Activated B cell treated with CpG ODN at 0.5 μM for 24 hours (primary cell): ENCODE measurements at places on chromosomes 1 and 21. TPM values are rescaled to one million over a fixed set of nuclear protein-coding genes. Genes with fewer than 3 reads are reported as not detected.

PGLYRP4 gene
- not detected in 2 replicates for total RNA-seq

DNA sequence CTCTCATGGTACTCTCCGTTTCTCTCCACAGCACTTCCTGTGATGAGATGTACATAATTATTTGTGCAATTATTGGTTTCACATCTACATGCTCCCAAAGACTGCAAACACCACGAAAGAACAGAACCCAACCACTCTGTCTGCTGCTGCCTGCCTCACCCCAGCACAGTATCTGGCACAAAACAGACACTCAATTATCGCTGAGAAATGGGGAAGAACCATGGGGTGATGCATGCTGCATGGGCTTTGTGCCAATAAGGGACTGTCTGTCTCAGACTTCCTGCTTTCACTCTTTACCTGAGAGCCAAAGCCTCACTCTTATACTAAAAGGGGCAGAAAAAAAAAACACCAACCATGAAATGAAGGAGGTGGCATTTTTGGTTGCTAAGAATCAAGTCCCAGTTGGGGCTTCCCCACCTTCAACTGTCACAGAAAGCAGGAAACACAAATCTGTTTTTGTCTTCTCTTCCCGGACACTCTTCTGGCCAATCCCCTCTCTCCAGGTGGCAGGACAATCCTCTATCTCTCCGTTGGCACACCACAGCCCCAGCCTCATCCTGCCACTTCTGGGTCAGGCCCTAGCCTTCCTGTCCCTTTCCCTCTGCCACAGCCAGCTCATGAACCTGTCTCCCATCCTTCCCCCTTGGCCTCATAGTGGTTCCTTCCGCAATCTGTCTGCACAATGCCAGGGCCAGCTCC, 82.0 kb downstream of the TGFBR3 start:
- peak overlapping the region; percentile 13 for H3K4me3 ChIP-seq
- H3K4me1 ChIP-seq, result peaks cover 13% of the 10 kb centered on the region
- no peaks in the 10 kb centered on the region for H3K27me3 ChIP-seq
- DNase-seq, result no peak
- H3K36me3 ChIP-seq, result no peaks in the 10 kb centered on the region
- H3K27ac ChIP-seq, result peak overlapping the region; percentile 26

DNA sequence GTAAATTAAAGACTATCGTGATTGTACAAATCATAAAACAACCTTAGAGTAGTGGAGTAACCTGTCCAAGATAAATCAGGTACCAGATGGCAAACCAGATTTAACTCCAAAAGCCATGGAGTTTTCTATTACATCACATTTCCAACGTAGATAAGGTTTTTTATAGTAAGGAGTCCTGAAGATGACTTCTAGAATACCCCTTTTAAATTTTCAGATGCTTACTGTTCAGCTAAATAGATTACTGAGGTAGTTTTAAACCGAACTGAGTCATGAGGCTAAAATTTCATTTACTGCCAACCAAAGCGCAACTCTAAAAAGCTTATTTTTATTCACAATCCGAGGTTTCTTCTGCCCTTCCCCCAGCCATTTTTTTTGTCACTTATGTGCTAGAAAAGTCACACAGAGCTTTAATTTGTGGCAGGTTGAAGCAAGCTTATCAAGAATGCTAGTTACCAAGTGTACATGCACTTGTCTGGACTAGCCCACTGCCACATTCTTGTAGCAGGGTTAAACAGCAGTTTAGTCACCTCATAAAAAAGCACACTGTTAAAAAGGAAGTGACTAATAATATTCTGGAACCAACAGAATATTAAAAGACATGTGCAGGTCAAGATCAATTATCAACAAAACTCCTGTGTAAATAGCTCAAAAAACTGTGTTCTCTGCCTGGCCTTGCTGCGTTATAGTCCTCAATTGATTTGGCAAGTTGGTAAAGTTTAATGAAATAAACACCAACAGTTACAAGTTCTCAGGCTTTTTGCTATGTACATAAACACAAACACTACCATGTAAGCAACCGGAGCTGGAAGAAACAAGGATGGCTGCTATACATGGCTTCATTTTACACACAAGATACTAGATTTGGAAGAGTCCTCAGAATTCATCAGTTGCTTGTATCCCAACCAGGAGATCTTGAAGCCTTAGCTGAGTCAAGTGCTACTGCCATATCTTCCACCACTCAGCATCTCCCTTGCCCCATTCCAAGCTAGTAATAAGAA, 180.3 kb upstream of the DMRTA2 start:
- no peak overlapping the region for H3K27ac ChIP-seq
- no peak overlapping the region for H3K4me3 ChIP-seq
- H3K36me3 ChIP-seq, result peaks cover 8% of the 10 kb centered on the region
- H3K27me3 ChIP-seq, result no peaks in the 10 kb centered on the region
- no peaks in the 10 kb centered on the region for H3K4me1 ChIP-seq

GRCh38 chr1:209775678-209776077, 8.7 kb downstream of the C1orf74 start:
- DNase-seq, result no peak
- peaks cover 62% of the 10 kb centered on the region for H3K36me3 ChIP-seq
- no peaks in the 10 kb centered on the region for H3K4me1 ChIP-seq

CD164L2 gene
- 0.16 TPM in 1 of 2 replicates, not detected in the other for total RNA-seq

- H3K4me1 ChIP-seq, result peaks cover 5% of the 10 kb centered on the region
- H3K36me3 ChIP-seq, result no peaks in the 10 kb centered on the region
- H3K27ac ChIP-seq, result no peak overlapping the region
- H3K27me3 ChIP-seq, result peaks cover 4% of the 10 kb centered on the region
- DNase-seq, result no peak
- no peak overlapping the region for H3K4me3 ChIP-seq
These were observed 78.7 kb downstream of the RGL1 start for GRCh38 chr1:183883623-183884022.

- H3K27me3 ChIP-seq, result peaks cover 5% of the 10 kb centered on the region
- H3K27ac ChIP-seq, result no peak overlapping the region
- no peak for DNase-seq
- no peak overlapping the region for H3K4me3 ChIP-seq
- H3K4me1 ChIP-seq, result peaks cover 3% of the 10 kb centered on the region
These were observed 27.0 kb upstream of the REG4 start for GRCh38 chr1:119838236-119838635.

DNA sequence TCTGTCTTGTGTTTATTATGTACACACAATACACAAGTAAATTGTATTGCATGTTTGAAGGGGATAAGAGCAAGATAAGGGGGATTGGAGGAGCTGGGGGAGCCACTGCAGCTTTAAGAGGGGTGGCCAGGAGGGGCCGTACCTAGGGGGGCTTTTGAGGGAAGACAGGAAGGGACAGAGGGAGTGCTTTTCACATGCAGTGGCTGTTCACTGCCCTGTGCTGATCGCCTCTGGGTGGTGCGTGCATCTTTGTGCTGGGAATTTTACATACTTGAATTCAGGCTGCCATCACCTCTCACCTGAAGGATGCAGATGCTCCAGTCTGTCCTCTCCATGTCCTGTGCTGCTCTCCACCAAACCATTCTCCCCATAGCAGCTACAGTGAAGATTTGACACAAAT, 179.5 kb downstream of the PTPRU start:
- H3K27me3 ChIP-seq, result peaks cover 6% of the 10 kb centered on the region
- no peak overlapping the region for H3K4me3 ChIP-seq
- H3K36me3 ChIP-seq, result no peaks in the 10 kb centered on the region
- DNase-seq, result no peak
- no peaks in the 10 kb centered on the region for H3K4me1 ChIP-seq

DNA sequence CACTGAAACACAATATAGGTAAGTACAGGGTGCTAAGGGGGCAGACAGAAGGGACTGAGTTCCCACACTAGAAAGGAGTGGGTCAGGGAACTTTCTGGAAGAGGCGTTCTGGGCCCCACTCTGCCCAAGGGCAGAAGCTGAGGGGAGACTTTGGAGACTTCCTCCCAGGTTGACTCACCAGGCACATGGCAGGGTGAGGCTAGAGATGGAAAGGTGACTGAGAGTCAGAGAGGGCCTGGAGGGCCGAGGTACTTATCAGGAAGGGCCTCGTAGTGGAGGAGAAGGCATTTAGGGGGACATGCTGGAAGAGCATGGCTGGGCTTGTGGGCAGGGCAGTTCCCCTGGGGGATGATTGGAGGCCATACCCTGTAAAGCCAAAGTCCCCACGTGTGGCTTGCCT, 159.9 kb upstream of the JUN start:
- H3K27ac ChIP-seq, result no peak overlapping the region
- peaks cover 48% of the 10 kb centered on the region for H3K4me1 ChIP-seq
- no peaks in the 10 kb centered on the region for H3K36me3 ChIP-seq
- no peak overlapping the region for H3K4me3 ChIP-seq

KNCN gene
- not detected in 2 replicates for total RNA-seq

FLG2 gene
- total RNA-seq, result not detected in 2 replicates

- H3K4me3 ChIP-seq, result no peak overlapping the region
- no peaks in the 10 kb centered on the region for H3K4me1 ChIP-seq
- H3K36me3 ChIP-seq, result no peaks in the 10 kb centered on the region
- no peak for DNase-seq
These were observed 282.0 kb downstream of the PTPRU start for GRCh38 chr1:29518183-29518835.

- H3K27ac ChIP-seq, result no peak overlapping the region
- H3K36me3 ChIP-seq, result no peaks in the 10 kb centered on the region
- no peak for DNase-seq
- peaks cover 5% of the 10 kb centered on the region for H3K27me3 ChIP-seq
These were observed 1040.7 kb upstream of the B3GALT2 start for GRCh38 chr1:194227161-194227560.

TSPEAR gene
- total RNA-seq, result not detected in 2 replicates

ANGPTL3 gene
- total RNA-seq, result not detected in 2 replicates

DNA sequence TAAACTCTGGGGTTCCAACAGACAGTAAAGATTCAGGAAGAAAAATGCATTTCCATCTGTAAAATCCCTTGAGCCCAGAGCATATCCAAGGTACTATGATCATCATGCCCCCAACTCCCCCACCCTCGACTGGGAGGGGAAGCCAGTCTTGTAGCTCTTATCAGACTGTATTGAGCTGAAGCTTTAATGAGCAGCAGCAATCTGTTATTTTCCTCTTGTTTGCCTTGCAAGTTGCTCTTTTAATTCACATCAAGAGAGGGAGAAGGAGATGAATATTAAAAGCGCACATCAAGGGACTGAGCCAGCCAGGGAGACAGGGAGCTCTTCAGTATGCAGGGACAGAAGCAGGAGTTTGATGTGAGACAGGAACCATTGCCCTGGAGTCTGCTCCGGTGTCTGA, 52.5 kb upstream of the KCNA3 start:
- H3K27me3 ChIP-seq, result no peaks in the 10 kb centered on the region
- peaks cover 27% of the 10 kb centered on the region for H3K4me1 ChIP-seq
- peak overlapping the region; percentile 73 for H3K27ac ChIP-seq
- no peak for DNase-seq
- H3K4me3 ChIP-seq, result peak overlapping the region; percentile 66
- no peaks in the 10 kb centered on the region for H3K36me3 ChIP-seq

GRCh38 chr1:61255358-61255703, 173.0 kb downstream of the NFIA start:
- H3K27ac ChIP-seq, result no peak overlapping the region
- no peaks in the 10 kb centered on the region for H3K36me3 ChIP-seq
- H3K4me3 ChIP-seq, result no peak overlapping the region
- peaks cover 2% of the 10 kb centered on the region for H3K27me3 ChIP-seq
- DNase-seq, result no peak

PLEKHA6 gene
- 0.61 and 0.62 TPM in 2 replicates for total RNA-seq

GRCh38 chr1:1082776-1083415, 8.8 kb upstream of the RNF223 start:
- H3K36me3 ChIP-seq, result peaks cover 3% of the 10 kb centered on the region
- no peak overlapping the region for H3K4me3 ChIP-seq
- H3K27me3 ChIP-seq, result no peaks in the 10 kb centered on the region

- H3K36me3 ChIP-seq, result no peaks in the 10 kb centered on the region
- H3K4me1 ChIP-seq, result peaks cover 35% of the 10 kb centered on the region
- H3K27me3 ChIP-seq, result peaks cover 8% of the 10 kb centered on the region
- no peak overlapping the region for H3K27ac ChIP-seq
These were observed 92.1 kb upstream of the IPO9 start for GRCh38 chr1:201736707-201737320.

JAM2 gene
- 2.0 and 2.1 TPM in 2 replicates for total RNA-seq

OR2AJ1 gene
- not detected in 2 replicates for total RNA-seq

TNFRSF1B gene
- total RNA-seq, result 89.0 and 98.6 TPM in 2 replicates

DNA sequence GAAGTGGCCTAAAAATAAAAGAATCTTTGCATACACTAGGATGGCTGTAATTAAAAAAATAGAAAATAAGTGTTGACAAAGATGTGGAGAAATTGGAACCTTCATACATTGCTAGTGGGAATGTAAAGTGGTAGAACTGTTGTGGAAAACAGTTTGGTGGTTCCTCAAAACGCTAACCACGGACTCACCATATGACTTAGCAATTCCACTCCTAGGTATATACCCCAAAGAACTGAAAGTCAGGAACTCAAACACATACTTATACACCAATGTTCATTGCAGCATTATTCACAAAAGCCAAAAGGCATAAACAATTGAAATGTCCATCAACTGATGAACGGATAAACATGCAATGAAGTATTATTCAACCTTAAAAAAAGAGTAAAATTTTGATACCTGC, 10.8 kb upstream of the HMGCL start:
- no peak overlapping the region for H3K27ac ChIP-seq
- no peaks in the 10 kb centered on the region for H3K27me3 ChIP-seq
- no peak for DNase-seq

DNA sequence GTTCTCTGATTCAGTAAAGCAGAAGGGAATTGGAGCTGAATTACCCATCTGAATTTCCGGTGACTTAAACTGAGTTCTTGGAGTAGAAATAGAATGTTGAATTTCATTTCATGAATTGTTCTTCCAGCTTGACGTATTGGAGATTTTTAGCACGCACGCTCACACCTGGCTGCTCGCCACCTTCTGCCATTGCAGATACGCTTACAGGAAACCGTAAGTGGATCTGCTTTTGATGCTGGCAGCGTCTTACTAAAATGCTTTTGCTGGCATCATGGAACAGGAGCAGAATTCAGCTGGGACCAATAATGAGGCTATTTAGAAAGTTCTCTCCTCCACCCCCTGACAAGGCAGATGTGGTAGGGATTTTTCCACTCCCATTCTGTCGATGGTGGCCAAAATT, 17.7 kb upstream of the ELAVL4 start:
- H3K36me3 ChIP-seq, result no peaks in the 10 kb centered on the region
- DNase-seq, result no peak
- H3K4me1 ChIP-seq, result no peaks in the 10 kb centered on the region
- no peak overlapping the region for H3K4me3 ChIP-seq
- H3K27ac ChIP-seq, result no peak overlapping the region

S100A4 gene
- 315 and 398 TPM in 2 replicates for total RNA-seq

DNA sequence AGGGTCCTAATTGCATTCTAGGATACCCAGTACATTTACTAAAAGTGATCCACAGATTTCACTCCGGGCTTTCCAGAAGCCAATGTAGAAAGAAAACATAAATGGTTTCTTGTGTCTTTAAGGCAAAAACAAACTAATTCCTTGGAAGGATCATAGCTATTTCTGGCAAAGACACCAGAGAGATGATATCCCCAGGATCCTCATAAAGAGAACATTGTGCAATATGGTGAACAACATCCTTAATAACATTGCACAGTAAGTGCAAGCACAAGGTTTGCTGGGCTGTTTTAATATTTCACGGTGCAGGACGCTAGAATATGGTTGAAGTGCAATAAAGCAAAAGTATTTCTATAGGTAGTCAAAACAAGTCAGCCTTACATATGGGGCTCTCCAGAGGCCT, 83.0 kb downstream of the NTPCR start:
- DNase-seq, result no peak
- peaks cover 5% of the 10 kb centered on the region for H3K36me3 ChIP-seq
- H3K27ac ChIP-seq, result no peak overlapping the region
- no peaks in the 10 kb centered on the region for H3K4me1 ChIP-seq
- H3K27me3 ChIP-seq, result no peaks in the 10 kb centered on the region
